Activated naive CD4-positive, alpha-beta T cell treated with anti-CD3 and anti-CD28 coated beads, Interleukin-2, amount 50 U/mL, for 72 hours (primary cell): ENCODE measurements at places on chromosomes 11 and 22. TPM values are rescaled to one million over a fixed set of nuclear protein-coding genes. Genes with fewer than 3 reads are reported as not detected.

The SCGB1A1 gene
- total RNA-seq = not detected

The KRTAP5-11 gene
- not detected for total RNA-seq

The MLC1 gene
- total RNA-seq = 0.29 TPM

The CRACR2B gene
- total RNA-seq = 0.66 TPM

The CASP4 gene
- total RNA-seq = 73.7 TPM

DNA sequence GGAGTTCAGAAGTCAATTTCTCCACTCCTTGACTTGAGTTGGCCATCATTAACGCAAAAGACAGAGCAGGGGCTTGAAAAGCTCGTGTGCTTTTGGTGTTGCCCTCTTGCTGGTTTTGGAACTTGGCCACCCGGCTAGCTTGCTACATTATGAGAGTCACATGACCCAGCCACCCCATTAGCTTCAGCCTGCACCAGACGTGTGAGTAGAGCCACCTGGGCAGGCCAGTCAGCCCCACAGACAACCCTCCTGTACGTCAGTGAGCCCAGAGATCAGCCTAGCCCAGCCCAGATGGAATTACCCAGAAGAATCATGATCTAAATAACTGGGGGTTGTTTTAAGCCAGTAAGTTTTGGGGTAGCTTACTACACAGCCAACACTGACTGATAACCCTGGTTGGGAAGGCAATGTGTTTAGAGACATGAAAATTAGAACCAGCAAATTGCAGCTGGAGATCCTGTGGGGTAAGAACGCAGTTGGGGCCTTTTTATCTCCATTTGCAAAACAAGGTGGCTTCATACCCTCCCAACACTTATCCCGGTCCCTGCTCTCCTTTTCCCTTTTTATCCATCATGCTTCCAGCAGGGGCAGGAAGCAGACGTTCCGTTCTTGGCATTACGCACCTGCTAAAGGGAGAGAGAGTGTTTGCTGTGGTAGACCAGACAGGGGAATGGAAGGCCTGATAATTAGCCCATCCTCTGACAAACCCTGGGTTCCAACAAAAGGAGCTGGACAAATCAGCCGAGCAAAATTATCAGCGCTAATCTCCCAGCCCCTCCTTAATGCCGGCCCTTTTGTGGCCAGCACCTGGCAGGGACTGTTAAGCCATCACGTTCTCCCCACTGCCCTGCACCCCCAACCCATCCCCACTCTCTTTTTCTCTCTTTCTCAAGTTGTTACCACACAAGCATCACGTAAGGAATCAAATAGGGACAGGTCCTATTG lies 548.7 kb upstream of the CADM1 start:
- no peak for DNase-seq

GRCh38 chr22:40241200-40241763 lies 63.6 kb downstream of the TNRC6B start:
- DNase-seq = no peak

DNA sequence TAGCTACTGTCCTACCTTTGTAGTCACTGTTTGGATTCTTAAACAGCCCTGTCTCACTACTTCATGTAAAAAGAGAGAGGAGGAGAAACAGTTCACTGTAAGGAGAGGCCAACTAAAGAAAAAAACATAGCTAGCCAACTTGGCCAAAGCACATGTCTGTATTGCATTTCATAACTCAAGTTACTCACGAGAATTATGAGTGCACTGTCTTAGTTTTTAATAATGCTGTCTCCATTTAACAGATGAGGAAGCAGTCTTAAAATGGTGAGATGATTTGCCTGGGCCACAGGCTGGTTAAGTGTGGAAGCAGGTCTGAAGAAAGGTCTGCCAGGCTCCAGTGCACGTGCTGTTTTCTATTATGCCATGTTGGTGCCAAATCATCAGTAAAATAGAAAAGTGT lies 104.5 kb downstream of the UVRAG start:
- DNase-seq = no peak

DNA sequence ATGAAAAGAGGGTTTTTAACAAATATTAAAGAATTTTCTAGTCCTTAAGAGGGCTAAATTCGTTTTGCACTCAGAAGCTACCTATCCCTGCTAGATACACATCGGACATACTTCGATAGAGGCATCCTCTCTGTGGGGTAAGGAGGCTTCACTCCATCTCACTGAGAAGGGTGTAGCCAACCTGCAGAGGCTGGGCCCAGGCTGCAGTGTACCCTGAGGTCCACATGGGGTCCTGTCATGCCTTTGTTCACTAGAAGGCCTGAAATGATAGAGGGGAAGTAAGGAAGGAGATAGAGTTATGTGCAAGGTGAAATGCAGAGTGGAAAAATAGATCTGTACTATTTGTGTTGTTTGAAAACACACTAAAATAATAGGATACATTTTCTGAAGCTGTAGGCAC lies 45.6 kb downstream of the IGSF9B start:
- no peak for DNase-seq

DNA sequence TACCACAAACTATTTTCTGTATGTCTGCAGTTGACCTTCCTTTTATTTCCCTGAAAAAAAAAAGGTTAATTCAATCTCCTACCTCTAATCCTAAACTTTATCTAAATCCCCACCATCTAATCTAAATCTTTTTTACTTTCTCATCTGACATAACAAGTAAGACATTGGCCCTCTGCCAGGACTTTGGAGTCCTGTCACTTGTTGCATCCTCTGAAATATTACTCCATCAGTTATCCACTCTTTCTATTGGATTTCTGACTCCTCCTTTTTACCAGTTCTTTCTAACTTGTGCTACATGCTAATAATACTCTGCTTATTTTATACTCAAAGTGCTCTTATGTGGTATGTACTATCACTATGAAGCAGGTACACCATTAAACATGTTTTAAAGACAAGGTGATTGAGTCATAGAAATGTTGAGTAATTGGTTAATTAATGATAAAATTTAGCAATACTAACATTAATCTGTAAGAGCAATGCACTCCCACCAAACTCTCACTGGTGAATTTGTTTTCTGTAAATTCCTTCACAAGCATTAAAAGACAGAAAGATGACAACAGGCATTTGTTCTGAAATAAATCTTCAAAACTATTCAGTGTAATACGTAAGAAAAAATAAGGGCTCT lies 914.2 kb upstream of the RAG2 start:
- DNase-seq = no peak

DNA sequence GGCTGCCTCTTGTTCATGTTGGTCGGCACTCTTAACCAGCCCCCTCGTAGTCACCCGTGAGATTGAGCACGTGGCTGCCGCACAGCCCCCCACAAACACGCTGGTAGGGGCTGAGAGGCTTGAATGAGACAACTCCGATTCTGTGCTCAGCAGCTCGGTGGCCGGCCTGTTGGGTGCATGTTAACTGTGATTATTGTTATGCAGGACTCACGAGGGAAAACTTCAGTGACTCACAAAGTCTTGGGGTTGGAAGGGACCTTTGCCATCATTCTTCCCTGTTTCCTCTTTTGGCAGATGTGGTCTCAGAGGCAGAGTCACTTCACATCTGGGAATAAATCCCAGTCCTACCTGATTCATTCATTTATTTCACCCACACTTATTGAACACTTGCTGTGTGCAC lies 75.2 kb downstream of the ADAMTS15 start:
- no peak for DNase-seq

DNA sequence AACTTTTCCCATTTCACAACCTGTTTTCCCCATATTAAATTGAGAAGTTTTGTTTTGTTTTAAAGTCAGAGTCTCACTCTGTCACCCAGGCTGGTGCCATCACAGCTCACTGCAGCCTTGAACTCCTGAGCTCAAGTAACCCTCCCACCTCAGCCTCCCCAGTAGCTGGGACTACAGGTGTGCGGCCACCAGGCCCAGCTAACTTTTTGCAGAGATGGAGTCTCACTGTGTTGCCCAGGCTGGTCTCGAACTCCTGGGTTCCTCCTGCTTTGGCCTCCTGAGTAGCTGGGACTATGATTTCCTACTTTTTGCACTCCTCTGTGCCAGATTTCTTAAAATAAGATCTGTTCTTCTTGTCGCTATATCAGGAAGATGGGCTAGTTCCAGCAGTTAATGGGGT lies 44.9 kb downstream of the GNB1L start:
- DNase-seq = no peak

GRCh38 chr11:22807855-22808570 lies 21.6 kb downstream of the SVIP start:
- no peak for DNase-seq

- DNase-seq = peak; percentile 67
These were observed at the start of gene TRIM34 for GRCh38 chr11:5624489-5625279. Gene TRIM34, plus strand, starts transcription at chr11:5625001. Its CDS starts 7,331 bp downstream, at chr11:5632332.

GRCh38 chr11:134579724-134580609 lies 167.9 kb upstream of the B3GAT1 start:
- DNase-seq = no peak

DNA sequence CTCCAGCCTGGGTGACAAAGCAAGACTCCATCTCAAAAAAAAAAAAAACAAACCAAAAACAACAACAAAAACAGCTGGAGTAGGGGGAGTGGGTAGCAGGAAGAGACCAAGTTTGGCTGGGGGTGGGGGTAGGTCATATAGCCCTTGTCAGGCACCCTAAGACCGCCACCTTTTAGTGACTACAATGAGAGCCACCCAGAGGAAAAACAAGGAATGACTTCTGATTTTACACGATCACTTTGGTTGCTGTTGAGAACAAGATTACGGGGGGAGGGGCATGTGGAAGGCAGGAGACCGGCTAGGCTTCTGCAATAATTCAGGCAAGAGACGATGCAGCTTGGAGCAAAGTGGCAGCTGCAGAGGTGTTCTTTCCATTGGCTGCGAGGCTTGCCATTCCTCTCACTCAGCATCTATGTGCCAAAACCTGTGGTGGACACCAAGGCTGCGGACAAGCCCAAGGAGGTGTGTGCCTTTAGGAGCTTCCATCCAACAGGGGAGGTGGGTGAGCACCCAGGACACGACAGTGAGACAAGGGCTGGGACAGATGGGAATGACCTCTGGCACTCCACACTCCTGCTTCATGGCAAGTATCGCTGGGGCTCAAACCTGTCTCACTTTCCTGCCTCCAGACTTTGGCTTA lies 1.7 kb downstream of the RPS19BP1 start:
- DNase-seq = no peak

DNA sequence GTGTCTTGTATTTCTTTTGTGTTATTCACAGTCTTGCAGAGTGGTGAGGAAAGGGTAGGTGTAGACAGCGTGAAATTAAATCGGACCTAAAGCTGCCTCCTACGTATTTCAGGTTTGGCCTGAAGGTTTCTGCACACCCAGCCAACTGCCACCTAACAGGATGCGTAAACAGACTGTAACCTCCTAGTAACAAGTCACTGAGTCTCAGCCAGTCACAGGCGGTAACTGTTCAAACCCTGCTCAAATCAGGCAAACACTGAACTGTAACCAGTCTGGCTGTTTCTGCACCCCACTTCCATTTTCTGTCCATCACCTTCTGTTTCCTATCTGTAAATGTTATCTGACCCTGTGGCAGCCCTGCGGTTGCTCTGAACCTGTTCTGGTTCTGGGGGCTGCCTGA lies 87.1 kb downstream of the ADAMTS15 start:
- DNase-seq = no peak

DNA sequence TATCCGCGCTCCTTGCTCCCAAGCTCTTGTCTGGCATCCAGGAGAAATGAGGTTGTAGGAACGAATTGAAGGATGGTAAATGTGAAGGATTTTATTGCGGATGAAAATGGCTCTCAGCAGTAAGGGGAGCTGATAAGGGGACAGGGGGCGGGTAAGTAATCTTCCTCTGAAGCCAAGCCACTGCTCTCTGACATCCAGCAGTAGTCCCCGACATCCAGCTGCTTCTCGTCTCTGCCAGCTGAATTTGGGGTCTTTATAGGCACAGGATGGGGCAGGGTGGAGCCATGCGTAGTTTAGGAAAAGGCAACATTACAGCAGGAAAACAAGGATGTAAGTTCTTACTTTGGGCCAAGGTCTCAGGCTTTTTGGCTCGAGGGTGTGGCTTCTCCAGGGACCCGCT lies 1370.1 kb upstream of the RAG2 start:
- DNase-seq = no peak

DNA sequence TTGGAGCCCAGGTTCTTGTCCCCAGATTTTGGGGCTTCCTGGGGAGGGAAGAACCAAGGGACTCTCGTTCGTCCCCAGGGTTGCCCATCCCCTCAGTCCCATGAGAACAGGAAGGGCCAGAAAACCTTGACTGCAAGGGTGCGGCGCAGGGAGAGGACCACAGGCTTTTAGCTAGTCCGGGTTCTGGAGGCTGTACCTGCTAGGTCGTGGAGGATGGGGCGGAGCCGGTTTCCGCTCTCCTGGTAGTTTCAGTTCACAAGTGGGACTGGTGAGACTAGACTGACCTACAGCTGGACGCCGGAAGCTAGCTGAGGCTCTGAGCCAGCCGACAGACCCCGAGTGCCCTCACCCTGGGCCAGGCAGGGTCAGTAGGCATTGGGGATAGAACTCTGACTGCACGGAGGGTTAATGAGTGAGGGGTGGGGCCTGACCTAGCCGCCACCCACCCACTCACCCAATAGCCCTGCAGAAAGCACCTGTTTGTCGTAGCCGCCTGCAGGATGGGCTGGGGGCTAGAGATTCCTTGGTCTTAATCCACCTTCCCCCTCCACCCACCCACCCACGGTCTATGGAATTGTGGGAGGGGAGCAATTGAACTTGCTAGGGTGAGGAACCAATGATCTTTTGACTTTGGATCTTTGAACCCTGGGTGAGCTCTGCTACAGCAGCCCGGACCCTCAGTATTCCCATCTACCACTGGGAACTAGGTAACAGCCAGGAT lies 1.5 kb downstream of the MAFF start:
- peak; percentile 74 for DNase-seq

DNA sequence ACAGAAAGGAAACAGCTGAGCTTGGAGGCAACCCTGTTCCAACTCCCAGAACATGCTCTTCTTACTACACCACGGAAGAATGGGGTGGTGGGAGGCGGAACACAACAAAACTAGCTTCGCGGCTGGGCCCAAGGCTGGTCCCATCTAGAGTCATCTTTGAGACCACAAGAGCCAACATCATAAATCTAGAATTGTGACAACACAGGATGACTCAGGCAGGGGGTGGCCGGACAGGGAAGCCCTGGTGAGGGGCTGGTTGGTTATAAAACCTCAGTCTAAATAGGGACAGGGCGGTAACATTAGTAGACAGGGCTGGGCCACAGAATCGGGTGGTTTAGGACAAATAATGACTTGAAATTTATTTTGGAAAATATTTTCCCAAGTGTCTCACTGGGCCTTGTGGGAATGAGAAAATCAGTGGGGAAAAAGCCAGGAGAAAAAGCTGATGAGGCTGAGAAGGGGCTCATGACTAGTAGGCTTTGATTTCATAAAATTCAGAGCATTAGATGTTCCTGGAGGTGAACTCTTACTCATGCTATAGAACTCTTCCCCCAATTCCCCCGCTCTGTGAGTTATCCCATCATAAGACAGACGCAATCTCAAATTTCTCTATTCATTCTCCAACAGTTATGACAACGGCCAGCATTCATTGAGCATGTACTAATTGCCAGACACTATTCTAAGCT lies 151.8 kb upstream of the TIMP3 start:
- peak; percentile 12 for DNase-seq

DNA sequence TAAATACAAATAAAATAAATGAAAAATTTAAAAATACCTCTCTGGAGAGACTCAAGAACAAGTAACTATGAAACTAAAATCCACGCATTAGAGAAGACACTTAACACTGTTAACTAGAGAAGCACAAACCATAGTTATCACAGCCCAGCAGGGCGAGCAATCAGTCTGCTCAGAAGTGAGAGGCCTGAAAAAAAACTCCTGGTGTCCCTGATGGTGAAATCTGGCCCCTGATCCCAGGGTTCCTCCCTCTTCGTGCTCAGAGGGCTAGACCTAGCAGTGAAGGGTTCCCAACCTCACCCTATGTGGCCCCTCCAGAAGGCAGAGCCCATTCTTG lies 49.7 kb upstream of the VPREB1 start:
- DNase-seq = no peak
